ENCODE measurements at places on chromosomes 1 and 21. TPM values are rescaled to one million over a fixed set of nuclear protein-coding genes. Genes with fewer than 3 reads are reported as not detected.

The SLC16A4 gene
- total RNA-seq, result 4.1 TPM

The REG4 gene
- not detected for total RNA-seq

The ADGRL4 gene
- 1.2 TPM for total RNA-seq

The FAM72C gene
- 1.2 TPM for total RNA-seq

GRCh38 chr1:156295391-156295947 is at the start of gene GLMP:
Gene GLMP, minus strand, starts transcription at chr1:156295679. Its CDS starts 34 bp downstream, at chr1:156295645.
- DNase-seq, result peak; percentile 72

DNA sequence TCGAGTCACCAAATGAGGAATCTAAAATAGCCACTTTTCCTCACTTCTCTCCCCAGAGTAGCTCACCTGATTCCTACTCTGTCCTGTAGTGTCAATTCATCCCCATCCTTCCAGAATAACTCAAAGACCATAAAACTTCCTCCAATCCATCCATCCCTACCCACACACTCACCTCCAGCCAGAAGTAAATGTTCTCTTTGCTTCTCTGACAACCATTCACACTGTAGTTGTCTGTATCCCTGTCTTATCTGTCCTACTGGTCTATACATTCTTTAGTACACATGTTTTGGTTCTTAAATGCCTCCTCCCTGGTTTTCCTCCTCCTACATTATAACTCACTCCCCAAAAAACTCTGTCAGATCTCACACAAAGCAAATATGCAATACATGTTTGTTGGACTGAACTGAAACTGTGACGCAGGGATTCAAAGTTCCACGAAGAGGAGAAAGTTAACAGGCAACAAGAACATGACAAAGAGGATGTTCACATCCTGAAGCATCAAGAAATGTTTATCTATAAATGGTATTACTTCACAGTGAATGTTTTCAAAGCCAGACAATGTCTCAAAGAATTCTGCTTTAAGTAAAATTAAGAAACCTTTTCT is 11.0 kb downstream of the TP53BP2 start:
- DNase-seq, result no peak

- DNase-seq, result no peak
Measured at GRCh38 chr21:14353231-14353630, 29.7 kb downstream of the HSPA13 start.

DNA sequence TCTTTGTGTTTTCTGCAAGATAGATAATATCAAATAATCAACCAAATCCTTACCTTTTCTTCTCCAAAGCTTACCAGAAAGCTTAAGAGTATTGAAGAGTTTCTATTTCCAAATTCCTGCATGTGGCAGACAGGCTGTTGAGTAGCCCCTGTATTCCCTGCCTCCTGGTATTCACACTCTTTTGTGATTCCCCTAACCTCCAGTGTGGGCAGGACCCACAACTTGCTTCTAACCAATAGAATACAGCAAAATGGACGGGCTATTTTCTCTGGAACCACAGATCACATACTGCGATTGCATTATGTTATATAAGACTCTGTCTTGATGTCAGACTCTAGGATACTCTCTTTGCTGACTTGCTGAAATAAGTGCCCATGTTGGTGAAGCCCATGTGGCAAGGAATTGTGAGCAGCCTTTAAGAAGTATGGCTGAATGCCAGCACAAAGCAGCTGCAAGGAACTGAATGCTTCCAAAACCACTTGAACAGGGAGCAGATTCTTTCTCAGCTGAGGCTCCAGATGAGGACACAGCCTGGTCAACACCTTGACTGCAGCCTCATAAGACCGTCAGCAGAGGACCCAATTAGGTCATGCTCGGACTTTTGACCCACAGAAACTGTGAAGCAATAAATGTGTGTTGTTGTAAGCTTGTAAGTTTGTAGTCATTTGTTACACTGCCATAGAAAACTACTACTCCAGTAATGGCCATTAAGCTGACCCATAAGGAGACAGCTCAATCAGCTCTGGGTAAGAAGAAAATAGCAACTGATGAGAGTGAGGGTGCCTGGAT is 47.9 kb upstream of the PLXNA2 start:
- DNase-seq, result no peak

DNA sequence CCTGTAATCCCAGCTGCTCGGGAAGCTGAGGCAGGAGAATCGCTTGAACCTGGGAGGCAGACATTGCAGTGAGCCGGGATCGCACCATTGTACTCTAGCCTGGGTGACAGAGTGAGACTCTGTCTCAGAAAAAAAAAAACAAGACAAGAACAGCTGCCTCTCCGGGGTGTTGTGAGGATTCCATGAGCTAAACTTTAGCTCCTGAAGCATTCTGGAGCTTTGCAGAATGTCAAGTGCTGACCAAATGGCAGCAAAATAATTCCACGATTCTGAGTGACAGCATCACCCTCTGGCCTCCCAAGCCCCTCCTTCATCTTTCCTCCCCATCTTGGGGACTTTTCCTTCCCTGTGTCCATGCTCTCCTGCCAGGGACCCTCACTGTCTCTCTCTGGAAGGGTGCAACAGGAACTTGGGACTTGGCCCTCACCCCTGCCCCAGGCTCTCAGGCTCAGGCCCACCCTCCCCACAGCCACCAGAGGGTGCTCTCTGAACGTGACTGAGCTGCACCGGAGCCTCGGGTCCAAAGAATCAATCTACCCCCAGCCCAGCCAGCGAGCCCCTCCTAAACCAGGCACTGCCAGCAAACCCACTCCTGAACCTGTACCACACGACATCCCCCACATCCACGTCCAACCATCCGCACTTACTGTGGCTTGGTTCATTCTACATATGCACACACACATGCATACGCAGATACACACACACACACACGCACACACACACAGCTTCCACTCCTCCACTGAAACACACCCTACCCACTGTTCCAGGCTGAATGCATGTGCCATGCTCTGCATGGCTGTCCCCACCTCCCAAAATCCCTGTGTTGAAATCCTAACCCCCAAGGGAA is 45.7 kb downstream of the ACOT7 start:
- DNase-seq, result no peak

- DNase-seq, result no peak
Measured at GRCh38 chr1:2210084-2210653, 15.6 kb upstream of the FAAP20 start.

DNA sequence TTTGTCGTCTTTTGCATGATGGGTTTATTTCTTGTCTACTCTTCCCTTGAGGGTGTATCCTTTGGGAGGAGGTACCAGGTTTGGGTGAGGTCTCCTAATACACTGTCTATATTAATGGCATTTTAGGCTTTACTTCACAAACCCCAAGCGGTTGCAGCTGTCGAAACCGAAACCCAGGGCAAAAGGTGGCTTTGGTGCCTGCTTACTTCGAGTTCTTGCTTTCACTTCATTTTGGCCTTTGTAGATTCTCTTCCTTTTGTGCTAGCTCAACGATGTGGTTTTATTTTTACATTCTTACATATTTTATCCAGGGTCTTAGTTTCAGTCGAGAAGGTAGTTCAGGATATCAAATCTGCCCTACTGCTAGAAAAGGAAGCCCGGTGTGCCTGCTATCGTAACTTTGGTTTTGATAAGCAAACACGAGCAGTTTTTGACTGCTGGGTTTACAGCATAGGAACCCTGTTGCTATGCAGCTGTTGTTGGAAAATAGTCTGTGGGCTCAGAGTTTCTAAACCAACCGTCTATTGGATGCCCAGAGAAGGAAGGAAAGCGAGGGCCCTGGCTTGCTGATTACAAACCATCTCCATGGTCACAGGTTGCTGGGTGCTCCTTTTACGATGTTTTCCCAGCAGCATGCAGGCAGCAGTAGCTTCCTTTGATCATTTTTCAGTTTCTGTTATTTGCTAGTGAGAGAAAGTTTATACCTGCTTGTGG is 9.8 kb upstream of the TSPAN2 start:
- no peak for DNase-seq

DNA sequence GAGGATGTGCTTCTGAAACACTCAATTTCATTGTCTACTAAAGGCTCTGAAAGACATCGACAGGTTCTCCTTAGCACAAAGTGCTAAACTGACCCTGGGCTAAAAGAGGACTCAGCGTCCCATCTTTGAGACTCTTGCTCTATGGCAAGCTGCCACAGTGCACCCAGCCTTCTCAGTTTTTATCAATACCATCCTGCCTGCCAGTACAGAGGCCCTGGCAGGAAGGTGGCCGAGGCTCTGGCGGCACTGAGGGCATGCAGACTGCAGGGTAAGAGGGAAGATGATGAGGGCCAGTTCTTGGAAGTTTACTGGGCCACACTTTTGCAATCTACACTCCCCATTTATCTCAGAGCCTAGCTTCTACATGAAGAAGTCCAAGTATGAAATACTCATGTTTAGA is 5.3 kb downstream of the OLFML2B start:
- DNase-seq, result no peak

DNA sequence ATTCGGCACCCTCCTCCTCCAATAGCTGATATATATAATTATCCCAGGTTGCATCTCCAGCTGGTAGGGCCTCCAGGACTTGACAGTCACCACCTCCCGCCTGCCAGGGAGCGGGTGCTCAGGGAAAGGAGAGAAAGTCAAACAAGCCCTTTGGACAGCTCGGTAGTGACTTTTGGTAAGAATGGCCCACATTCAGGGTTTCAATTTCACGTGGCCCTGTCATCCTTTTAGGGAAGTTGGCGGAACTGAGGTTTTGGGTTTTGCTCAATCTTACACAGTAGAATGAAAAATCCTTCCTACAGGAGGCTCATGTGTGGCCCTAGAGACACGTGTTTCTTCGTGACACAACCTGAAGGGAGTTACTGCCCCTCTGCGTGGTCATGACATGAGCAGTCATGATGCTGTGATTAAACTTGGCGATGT is 44.2 kb downstream of the CAPN8 start:
- DNase-seq, result no peak

GRCh38 chr21:37452227-37452626 is 85.7 kb downstream of the DYRK1A start:
- no peak for DNase-seq

GRCh38 chr21:44093761-44094160 is 13.4 kb upstream of the PWP2 start:
- DNase-seq, result no peak

- DNase-seq, result no peak
Measured at GRCh38 chr1:190176776-190177175, 300.9 kb downstream of the BRINP3 start.

- no peak for DNase-seq
Measured at GRCh38 chr1:61455400-61455799, 269.5 kb downstream of the TM2D1 start.

GRCh38 chr1:157310401-157310800 is 172.2 kb upstream of the ETV3 start:
- DNase-seq, result no peak

GRCh38 chr1:37919277-37919676 is 27.6 kb downstream of the INPP5B start:
- no peak for DNase-seq

GRCh38 chr1:214569357-214570004 is 18.1 kb upstream of the PTPN14 start:
- no peak for DNase-seq
